Thyroid gland (tissue), 4 donors: ENCODE measurements at places on chromosomes 1 and 21. TPM values are rescaled to one million over a fixed set of nuclear protein-coding genes. Genes with fewer than 3 reads are reported as not detected.

DNA sequence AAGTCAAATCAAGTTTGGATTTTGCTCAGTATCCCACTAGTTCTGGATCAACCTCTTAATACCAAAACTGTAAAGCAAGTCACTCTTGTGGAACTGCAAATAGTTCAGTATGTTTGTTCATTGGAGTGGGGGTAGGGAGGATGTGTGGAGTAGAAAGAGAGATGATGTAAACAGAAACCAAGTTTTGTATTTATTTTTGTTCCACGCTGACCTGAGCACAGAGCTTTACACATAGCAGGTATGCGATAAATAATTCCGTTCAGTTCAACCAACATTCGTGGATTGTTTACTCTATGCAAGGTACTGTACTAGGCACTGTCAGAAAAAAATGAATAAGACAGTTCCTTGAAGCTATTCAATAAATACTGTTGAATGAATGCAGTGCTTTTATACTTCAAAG lies 4.5 kb upstream of the ZNF644 start:
- no peak overlapping the region for H3K27ac ChIP-seq
- H3K4me1 ChIP-seq, result peaks cover 4% of the 10 kb centered on the region
- no peaks in the 10 kb centered on the region for H3K27me3 ChIP-seq
- H3K4me3 ChIP-seq, result no peak overlapping the region
- no peaks in the 10 kb centered on the region for H3K36me3 ChIP-seq

The LCA5L gene
- total RNA-seq, result 5.4 TPM

GRCh38 chr1:30957560-30958222 lies 49.1 kb upstream of the SDC3 start:
- peaks cover 13% of the 10 kb centered on the region for H3K4me1 ChIP-seq
- no peak for DNase-seq
- H3K36me3 ChIP-seq, result peaks cover 6% of the 10 kb centered on the region

DNA sequence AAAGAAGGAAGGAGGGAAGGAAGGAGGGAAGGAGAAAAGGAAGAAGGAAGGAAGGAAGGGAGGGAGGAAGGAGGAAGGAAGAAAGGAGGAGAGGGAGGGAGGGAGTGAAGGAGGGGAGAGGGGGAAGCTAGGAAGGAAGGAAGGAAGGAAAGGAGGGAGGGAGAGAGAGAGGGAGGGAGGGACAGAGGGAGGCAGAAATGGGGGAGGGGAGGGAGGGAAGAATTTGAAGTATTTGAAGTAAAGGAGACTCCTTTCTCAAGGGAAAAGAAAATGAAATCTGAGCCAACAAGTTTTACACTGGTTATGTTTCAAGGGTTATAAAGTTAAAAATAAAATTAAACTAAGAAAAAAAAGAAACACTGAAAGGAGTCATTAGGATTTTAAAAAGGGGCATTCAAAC lies 431.4 kb downstream of the BRINP3 start:
- H3K36me3 ChIP-seq, result no peaks in the 10 kb centered on the region
- H3K4me1 ChIP-seq, result no peaks in the 10 kb centered on the region
- no peak for DNase-seq
- no peaks in the 10 kb centered on the region for H3K27me3 ChIP-seq
- no peak overlapping the region for H3K27ac ChIP-seq
